Activated CD4-positive, alpha-beta T cell treated with anti-CD3 and anti-CD28 coated beads, Interleukin-2, Interleukin-4, amounts not matched to agents 100 ng/mL and 50 ng/mL, durations not matched to agents 16 hours and 8 hours (primary cell): ENCODE measurements at places on chromosomes 3 and 15.
A peak's percentile ranks its signal among the peaks of the same experiment; 100 is the strongest.

GRCh38 chr15:41966414-41966812 lies 5.9 kb downstream of the EHD4 start:
- DNase-seq, result no peak

DNA sequence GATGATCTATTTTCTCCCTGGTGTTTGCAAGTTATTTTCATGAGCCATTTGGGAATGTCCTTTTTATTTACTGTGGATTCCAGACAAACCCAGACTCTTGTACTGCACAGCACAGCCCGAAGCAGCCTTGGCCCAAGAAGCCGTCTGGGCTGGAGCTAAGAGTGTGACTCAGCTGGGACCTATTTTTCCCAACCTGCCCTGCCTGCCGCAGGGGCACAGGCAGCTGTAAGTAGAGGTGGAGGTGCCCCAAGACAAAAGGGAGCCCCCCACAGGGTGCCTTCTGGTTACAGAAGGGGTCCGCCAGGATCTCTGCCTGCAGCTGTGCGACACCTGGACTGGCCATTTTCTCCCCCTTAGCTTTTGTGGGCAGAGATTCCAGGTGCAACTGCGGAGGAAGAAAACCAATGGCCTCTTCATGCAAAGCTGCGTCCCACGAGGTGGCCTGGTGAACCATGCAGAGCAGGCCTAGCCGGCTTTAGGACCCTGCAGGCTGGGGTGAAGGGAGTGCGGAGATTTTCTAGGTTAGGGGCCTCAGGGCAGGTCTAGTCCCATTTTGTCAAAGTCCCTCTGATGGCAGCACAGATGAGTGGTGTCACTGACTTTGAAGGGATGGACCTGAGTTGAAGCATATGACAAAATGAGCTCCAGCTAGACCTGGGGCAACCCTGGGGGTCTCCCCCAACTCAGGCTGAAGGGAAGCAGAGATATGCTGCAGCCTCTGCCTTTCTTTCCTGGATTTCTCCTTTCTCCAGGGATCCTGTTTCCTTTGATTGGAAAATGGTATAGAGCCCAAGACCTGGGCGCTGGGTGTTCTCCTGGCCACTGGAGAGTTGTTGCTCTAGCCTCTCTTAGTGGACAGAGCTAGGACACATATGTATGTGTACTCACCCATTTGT lies 131.2 kb downstream of the KLF13 start:
- DNase-seq, result no peak

DNA sequence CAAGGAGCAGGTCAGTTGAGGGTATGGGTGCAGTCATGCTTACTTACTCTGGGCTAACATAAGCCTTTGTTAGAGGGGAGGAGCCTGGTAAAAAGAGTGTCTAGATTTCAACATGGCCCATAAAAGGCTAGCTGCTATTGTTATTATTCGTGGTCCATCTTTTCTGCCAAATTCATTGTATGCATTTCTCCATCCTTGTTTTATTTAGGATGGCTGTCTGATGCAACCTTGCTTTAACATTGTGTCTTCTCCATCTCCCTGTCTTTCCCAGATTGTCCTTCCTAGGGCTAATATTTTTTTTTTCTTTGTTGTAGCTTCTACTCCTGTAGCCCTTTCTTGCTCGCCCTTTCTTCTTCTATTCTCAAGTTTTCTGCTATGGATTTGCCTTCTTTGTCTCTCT lies 12.6 kb downstream of the RBMS3 start:
- DNase-seq, result no peak

- no peak for DNase-seq
Observed at GRCh38 chr3:65268426-65268825, 580.6 kb upstream of the ADAMTS9 start.

GRCh38 chr15:55588070-55588814 lies at the start of gene PYGO1:
TSS of gene PYGO1 (minus strand) at chr15:55588345. CDS start at chr15:55587883, 462 bp downstream.
- peak; percentile 11 for DNase-seq

- DNase-seq, result no peak
Observed at GRCh38 chr15:99929266-99929665, 196.0 kb upstream of the LYSMD4 start.

GRCh38 chr3:195297446-195297845 lies 26.5 kb upstream of the XXYLT1 start:
- no peak for DNase-seq

- DNase-seq, result no peak
Observed at GRCh38 chr15:37397266-37398022, 297.1 kb upstream of the MEIS2 start.

- DNase-seq, result no peak
Observed at GRCh38 chr3:19103510-19103909, 44.8 kb upstream of the KCNH8 start.

DNA sequence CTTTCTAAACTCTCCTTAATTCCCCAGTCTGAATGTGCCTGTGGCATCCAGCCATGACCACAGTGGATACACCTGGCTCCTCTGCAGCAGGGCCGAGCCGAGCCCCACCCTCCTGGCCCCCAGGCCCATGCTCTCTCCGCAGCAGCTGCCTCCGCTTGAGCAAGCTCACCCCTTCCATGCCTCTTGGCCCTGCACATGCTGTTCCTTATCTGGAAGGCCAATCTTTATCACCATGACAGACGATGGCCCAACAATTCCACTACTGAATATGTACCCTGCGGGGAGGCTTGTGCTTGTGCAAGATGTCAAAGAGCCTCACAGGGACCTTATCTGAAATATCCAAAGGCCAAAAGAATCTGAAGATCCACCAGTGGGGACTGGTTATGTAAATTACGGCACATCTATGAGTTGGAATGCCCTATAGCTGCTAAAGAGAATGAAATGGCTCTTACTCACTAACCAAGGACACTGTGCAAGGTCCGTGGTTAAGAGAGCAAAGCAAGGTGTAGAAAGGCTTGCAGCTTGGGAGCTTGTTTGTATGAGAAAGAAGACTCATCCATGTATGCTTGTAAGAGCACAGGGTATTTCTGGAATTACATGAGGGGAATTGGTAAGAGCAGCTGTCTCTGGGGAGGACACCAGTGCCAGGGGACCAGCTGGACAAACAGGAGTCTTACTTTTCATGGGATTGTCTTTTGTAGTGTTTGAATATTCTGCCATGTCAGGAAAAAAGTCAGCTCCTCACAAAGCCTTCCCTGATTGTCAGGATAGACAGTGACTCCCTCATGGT lies 55.2 kb downstream of the WNT7A start:
- no peak for DNase-seq

- DNase-seq, result no peak
Observed at GRCh38 chr15:52731004-52731403, 51.8 kb upstream of the ATOSA start.

GRCh38 chr15:93800805-93801204 lies 430.6 kb upstream of the MCTP2 start:
- no peak for DNase-seq

DNA sequence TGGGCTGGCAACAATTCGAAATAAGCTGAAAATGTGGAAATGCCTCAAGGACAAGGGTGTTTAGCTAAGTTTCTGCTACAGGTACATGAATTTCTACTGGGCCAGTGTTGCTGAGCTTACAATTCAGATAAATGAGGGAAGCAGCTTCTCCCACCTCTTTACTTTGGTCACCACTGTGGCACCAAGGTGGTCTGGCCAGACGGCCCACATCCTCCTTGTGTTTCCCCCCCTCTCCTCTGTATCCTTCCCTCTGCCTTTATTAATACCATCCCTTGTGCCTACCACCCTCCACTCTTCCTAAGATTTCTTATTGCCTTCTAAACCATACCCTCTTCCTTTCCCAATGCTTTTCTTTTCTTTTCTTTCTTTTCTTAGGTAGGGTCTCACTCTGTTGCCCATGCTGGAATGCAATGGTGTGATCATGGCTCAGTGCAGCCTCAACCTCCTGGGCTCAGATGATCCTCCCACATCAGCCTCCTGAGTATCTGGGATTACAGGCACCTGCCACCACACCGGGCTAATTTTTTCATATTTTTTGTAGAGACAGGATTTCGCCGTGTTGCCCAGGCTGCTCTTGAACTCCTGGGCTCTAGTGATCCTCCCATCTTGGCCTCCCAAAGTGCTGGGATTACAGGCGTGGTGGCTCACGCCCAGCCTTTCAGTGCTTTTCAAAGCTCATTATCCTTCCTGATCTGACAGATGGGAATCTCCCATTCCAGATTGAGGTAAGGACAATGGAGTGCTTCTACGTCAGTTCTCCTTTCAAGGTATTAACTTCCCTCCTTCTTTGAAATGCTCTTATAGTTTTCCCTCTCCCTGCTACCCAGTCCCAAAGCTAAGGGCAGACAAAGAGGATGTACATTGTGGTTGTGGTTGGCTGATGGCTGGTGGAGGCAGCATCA lies 14.8 kb downstream of the ANXA2 start:
- no peak for DNase-seq
